Cardiac muscle cell (in vitro differentiated cells and primary cell): ENCODE measurements at places on chromosomes 12 and 14. TPM values are rescaled to one million over a fixed set of nuclear protein-coding genes. Genes with fewer than 3 reads are reported as not detected.

- peaks cover 43% of the 10 kb centered on the region for H3K27me3 ChIP-seq
- peaks cover 1% of the 10 kb centered on the region for H3K4me1 ChIP-seq
- no peaks in the 10 kb centered on the region for H3K36me3 ChIP-seq
- DNase-seq: no peak
Measured at GRCh38 chr14:94175011-94175745, 1.1 kb downstream of the PPP4R4 start.

DNA sequence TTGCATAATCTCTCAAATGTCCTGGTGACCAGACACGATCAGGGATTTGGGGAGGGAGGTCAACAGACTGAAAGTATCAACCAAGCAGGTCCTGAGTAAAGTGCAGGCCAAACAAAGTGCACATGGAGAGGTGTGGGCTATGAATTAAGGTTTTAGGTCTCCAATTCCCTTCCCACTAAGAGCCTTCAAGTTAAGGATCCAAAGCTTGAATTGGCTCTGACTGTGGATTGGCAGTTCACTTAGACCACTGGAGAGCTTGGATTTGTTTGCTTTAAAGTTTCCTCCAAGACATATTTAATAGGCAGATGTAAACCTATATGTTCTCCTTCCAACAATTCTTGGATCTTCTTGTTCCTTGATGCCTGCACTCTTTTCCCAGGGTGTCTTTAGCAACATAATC, 129.6 kb upstream of the IGF1 start:
- H3K36me3 ChIP-seq: no peaks in the 10 kb centered on the region
- no peak overlapping the region for H3K4me3 ChIP-seq
- no peak overlapping the region for H3K27ac ChIP-seq
- DNase-seq: no peak
- H3K4me1 ChIP-seq: no peaks in the 10 kb centered on the region

GRCh38 chr14:102848830-102849525, 71.7 kb downstream of the TRAF3 start:
- no peak for DNase-seq
- no peaks in the 10 kb centered on the region for H3K4me1 ChIP-seq
- no peaks in the 10 kb centered on the region for H3K36me3 ChIP-seq
- H3K27ac ChIP-seq: peak overlapping the region; percentile 27
- no peaks in the 10 kb centered on the region for H3K27me3 ChIP-seq

DNA sequence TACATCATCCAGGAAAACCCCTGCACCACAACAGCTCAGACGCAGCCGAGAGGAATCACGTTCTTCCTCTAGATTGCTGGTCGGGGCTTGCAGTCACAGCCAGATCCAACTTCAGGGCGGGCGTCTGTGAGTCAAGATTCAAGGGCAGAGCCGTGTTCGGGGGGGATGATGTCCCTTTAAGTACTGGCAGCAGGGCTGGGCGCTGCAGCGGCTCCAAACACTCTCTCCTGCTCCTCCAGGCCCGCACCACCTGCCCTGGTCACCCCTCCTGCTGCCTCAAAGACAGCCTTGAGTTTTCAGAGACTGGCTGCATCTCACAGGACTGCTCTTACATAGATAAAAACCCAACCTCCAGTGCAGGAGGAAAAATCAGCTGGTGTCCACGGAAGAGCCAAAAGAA, 68.3 kb downstream of the KDM2B start:
- DNase-seq: no peak
- no peaks in the 10 kb centered on the region for H3K27me3 ChIP-seq
- no peaks in the 10 kb centered on the region for H3K4me1 ChIP-seq
- H3K4me3 ChIP-seq: no peak overlapping the region
- H3K27ac ChIP-seq: peak overlapping the region; percentile 39
- H3K36me3 ChIP-seq: peaks cover 16% of the 10 kb centered on the region

GRCh38 chr12:23884909-23885308, 64.6 kb downstream of the SOX5 start:
- no peaks in the 10 kb centered on the region for H3K36me3 ChIP-seq
- no peak overlapping the region for H3K27ac ChIP-seq
- no peak for DNase-seq
- no peaks in the 10 kb centered on the region for H3K4me1 ChIP-seq

DNA sequence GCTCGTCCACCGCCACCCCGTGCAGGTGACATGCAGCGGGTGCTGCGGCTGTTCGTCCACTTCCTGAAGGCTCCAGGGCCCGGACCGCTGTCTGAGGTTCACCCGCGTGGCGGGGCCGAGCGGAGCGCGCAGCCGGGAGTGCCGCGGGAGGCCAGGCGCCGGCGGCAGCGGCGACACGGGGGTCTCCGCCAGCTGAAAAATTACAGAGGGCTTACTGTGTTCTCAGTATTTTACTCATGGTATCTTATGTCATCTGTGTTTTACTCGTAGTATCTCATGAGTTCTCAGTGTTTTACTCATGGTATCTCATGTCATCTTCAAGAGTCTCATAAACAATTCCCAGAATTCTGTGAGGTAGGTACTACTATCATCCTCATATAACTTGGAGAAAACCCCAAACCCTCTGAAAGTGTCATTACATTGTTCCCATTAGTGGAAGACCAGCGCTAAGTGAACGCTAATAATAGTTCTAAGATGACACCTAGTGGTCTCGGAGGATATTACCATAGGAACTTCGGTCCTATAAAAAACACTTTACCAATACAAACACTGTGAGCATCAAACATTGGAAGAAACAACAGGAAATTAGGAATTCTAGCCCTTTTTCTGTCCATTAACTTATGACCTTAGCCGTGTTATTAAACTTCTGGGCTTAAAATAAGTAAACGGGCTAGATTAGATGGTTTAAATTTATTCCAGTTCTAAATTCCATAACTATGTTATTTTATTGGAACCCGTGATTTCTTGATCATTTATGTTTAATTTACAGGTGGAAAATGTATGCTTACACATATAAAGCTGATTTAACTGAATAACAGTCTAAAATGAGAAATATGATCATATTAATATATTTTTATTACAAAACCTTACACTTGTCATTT, 32.4 kb downstream of the AK7 start:
- DNase-seq: peak; percentile 83
- H3K36me3 ChIP-seq: no peaks in the 10 kb centered on the region
- no peaks in the 10 kb centered on the region for H3K27me3 ChIP-seq
- peaks cover 8% of the 10 kb centered on the region for H3K4me1 ChIP-seq

- DNase-seq: no peak
- no peak overlapping the region for H3K27ac ChIP-seq
- peaks cover 2% of the 10 kb centered on the region for H3K4me1 ChIP-seq
- H3K36me3 ChIP-seq: no peaks in the 10 kb centered on the region
Measured at GRCh38 chr14:63443361-63443760, 99.8 kb downstream of the PPP2R5E start.

GRCh38 chr14:51400139-51400538, 160.1 kb downstream of the TMX1 start:
- no peak overlapping the region for H3K4me3 ChIP-seq
- no peaks in the 10 kb centered on the region for H3K27me3 ChIP-seq
- no peaks in the 10 kb centered on the region for H3K36me3 ChIP-seq
- no peaks in the 10 kb centered on the region for H3K4me1 ChIP-seq

- H3K27me3 ChIP-seq: no peaks in the 10 kb centered on the region
- H3K4me3 ChIP-seq: no peak overlapping the region
- H3K27ac ChIP-seq: no peak overlapping the region
- no peak for DNase-seq
Measured at GRCh38 chr14:81567302-81567701, 33.6 kb upstream of the SEL1L start.

DNA sequence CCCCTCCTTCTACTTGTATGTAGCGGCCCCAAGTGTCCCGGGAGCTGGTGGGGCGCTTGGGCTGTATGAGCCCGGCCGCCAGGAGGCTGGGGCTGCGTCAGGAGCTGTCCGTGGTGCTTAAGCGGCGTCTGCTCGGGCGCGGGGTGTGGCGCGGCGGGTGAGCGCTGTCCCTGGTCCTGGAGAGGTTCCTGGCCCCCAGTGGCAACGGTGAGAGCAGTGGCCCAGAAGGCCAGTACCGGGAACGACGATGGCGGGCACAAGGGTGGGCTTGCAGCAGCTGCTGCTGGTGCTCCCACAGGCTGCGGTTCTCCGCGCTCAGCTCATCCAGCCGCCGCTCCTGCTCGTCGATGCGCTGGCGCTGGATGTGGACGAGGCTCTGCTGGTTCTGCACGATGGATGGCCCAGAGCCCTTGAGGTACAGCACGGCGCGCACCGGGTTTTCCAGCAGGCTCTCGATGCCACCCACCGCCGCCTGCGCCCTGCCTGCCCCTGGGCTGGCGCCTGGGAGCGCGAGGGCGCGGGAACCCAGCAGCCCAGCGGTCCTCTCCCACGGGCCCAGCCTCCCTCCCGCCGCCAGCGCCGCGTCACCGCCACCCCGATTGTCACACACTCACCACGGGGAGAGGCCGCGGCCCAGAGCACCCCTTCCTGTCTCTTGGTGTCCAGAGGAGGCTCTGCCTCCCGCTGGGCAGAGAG, 41.9 kb upstream of the FKBP4 start:
- peak; percentile 91 for DNase-seq
- H3K27ac ChIP-seq: no peak overlapping the region
- no peak overlapping the region for H3K4me3 ChIP-seq
- H3K27me3 ChIP-seq: peaks cover 28% of the 10 kb centered on the region
- no peaks in the 10 kb centered on the region for H3K4me1 ChIP-seq
- no peaks in the 10 kb centered on the region for H3K36me3 ChIP-seq

DNA sequence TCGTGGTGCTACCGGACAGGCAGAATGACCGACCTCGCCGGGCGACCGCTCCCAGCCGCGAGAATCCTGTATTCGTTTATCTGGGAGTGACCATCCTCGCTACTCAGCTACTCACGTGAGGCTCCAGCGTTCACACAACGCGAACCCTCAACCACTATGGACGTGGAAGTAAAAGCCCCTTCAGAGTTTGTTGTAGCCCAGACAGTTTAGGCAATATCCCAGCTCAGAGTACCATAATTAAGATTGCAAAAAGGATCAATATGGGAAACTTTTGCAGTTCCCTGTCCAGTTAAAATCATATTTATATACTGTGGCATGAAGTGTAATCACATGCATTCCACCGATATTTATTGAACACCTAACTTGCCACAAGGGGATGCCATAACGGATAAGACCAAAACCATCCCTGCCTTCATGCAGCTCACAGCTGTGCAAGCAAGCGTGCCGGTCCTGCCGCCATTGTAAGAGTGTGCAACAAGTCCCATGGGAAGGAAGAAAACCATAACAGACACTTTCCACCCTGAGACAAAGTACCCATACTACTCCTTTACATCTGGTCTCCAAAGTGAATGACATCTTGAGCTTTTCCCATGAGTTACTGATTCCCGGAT, 938 bp upstream of the MAX start:
- H3K4me3 ChIP-seq: peak overlapping the region; percentile 46
- H3K4me1 ChIP-seq: peaks cover 8% of the 10 kb centered on the region
- H3K27me3 ChIP-seq: no peaks in the 10 kb centered on the region
- no peak overlapping the region for H3K27ac ChIP-seq
- H3K36me3 ChIP-seq: no peaks in the 10 kb centered on the region

DNA sequence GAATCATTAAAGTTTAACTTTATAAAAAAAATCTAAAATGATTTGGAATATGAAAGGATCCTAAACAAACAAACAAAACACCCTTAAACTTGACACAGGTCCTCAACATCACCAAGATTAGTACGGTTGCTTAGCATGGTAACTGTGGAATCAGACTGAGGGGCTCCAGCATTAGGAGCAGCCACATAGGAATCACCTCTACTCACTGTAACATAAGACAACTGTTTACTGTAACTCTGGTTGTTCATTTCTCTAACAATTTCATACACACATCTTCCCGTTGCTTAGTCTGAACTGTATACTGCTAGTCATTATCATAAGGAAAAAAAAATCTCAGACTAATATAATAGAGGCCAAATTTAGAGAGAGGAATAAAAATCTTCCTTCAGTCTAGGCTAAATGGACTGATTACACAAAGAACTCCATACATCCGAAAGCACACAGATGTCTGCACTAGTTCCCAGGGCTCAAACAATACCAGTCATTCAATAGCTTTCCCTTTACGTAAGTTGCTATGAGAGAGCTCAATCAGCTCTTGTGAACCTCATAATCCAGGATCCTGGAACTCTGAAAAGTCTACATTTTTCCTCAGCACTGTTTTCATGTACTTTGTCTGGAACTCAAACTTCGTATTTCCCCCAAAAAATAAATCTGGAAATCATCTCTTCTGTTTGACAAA, 26.0 kb downstream of the LRP6 start:
- H3K27me3 ChIP-seq: no peaks in the 10 kb centered on the region
- no peaks in the 10 kb centered on the region for H3K4me1 ChIP-seq
- H3K27ac ChIP-seq: no peak overlapping the region
- H3K4me3 ChIP-seq: no peak overlapping the region

DNA sequence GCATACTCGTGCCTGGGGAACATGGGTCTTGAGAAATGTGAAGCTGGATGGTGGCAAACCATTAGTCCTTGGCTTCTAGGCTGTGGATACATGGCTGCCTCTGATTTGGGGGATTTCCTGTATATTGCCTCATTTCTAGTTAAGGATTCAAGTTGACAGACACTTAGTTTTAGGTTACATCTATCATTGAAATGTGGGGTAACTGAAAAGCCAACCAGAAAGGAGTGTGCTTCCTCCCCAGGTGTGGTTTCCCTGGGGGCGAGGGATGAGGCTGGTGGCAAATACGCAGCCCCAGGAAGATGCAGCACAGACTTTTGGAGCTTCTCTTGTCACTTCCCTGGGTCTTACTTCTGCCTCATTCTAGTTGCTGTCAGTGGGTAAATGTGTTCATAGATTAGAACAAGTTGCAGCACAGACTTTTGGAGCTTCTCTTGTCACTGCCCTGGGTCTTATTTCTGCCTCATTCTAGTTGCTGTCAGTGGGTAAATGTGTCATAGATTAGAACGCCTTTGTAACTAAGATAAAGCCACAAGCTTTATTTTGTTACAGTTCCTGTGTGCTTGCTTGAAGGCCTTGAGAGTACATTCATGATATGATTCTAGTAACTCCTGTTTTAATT, 85.1 kb downstream of the BORCS5 start:
- DNase-seq: peak; percentile 50
- H3K36me3 ChIP-seq: no peaks in the 10 kb centered on the region
- H3K27me3 ChIP-seq: no peaks in the 10 kb centered on the region
- H3K4me1 ChIP-seq: peaks cover 43% of the 10 kb centered on the region

DNA sequence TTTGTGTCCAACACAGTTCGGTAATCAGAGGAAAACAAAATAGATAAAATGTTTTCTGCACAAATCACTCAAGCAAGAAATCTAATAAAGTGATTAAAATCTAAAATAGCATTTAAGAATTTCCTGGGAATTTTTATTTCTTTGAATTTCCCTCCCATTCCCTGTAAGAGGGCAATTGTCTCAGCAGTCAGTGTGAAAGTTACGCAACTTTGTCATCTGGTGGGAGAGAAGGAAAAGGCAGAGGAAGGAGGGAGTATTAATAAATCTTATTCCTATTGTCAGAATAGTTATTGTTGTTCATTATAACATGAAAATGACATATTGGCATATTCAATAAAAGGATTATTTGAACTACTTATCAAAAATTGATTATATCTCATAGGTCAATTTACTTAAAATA, 464.9 kb downstream of the PRKD1 start:
- H3K4me1 ChIP-seq: peaks cover 11% of the 10 kb centered on the region
- no peak overlapping the region for H3K27ac ChIP-seq
- no peak overlapping the region for H3K4me3 ChIP-seq
- H3K27me3 ChIP-seq: no peaks in the 10 kb centered on the region
- peak; percentile 21 for DNase-seq
- no peaks in the 10 kb centered on the region for H3K36me3 ChIP-seq

GRCh38 chr12:101697930-101698799, 725 bp downstream of the CHPT1 start:
- no peaks in the 10 kb centered on the region for H3K36me3 ChIP-seq
- H3K27me3 ChIP-seq: no peaks in the 10 kb centered on the region
- H3K4me1 ChIP-seq: peaks cover 3% of the 10 kb centered on the region
- H3K27ac ChIP-seq: peak overlapping the region; percentile 85

Gene TSPAN8
- total RNA-seq: not detected in 2 replicates

Gene RHOJ
- 0.18 TPM in 1 of 2 replicates, not detected in the other for total RNA-seq

Gene BAG5
- 17.4 and 17.6 TPM in 2 replicates for total RNA-seq

Gene IL31
- not detected in 2 replicates for total RNA-seq

Gene MEG3
- total RNA-seq: not detected in 2 replicates

Gene KRT6A
- not detected in 2 replicates for total RNA-seq

Gene GLT1D1
- total RNA-seq: 1.4 and 2.7 TPM in 2 replicates

Gene IFNG-AS1
- total RNA-seq: 0.07 TPM in 1 of 2 replicates, not detected in the other
